NCI-H1048 (cell line): ENCODE measurements at places on chromosomes 7 and 10.

DNA sequence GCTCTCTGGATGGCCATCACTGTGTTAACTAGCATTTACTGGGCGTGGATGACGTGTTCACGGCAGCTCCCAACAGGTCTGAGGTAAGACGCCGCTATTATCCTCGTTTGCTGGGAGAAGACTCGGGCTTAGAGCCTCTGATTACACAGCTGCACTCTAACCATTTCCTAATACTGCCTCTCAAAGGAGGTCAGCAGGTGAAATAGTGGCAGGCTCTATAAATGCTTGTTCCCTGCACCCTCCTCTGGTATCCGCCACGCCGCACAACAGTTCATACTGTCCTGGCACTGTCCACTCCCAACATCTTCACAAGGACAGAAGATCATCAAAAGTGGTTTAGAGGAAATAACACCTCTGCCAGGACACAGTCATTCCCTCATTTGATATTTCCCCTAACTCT, 28.3 kb downstream of the HIPK2 start:
- no peak for DNase-seq

DNA sequence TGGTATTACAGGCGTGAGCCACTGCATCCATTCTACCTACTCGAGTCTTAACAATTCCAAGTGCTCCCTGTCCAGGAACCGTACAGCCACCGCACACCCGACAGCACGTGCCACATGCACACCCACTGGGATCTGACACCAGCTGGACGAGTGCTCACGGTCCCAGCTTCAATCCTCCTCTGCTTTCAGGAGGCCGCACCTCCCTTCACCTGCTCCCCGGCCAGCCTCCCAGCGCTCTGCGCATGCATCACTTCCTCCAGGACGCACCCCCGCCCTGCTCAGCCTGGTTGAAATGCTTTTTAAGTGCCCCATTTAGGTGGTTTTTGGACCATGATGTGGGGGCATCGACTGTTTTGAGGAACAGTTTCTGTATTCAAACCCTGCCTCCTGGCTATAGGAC, 47.3 kb upstream of the TMEM213 start:
- no peak for DNase-seq

DNA sequence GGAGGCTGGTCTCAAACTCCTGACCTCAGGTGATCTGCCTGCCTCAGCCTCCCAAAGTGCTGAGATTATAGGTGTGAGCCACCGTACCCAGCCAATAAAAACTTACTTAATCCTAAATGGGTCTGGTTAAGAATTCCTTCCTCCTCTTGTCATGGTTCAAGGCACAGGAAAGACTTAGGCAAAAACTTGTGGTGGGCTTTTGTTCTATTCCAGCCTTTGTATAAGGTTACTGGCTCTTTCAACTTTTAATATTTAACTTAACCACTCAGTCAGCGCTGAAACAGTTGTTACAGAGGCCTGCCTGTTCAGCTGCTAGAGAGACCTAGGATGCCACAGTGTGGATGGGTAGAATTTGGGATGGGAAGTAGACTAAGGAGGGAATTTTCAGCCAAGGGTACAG, 28.1 kb upstream of the GARS1 start:
- no peak for DNase-seq

DNA sequence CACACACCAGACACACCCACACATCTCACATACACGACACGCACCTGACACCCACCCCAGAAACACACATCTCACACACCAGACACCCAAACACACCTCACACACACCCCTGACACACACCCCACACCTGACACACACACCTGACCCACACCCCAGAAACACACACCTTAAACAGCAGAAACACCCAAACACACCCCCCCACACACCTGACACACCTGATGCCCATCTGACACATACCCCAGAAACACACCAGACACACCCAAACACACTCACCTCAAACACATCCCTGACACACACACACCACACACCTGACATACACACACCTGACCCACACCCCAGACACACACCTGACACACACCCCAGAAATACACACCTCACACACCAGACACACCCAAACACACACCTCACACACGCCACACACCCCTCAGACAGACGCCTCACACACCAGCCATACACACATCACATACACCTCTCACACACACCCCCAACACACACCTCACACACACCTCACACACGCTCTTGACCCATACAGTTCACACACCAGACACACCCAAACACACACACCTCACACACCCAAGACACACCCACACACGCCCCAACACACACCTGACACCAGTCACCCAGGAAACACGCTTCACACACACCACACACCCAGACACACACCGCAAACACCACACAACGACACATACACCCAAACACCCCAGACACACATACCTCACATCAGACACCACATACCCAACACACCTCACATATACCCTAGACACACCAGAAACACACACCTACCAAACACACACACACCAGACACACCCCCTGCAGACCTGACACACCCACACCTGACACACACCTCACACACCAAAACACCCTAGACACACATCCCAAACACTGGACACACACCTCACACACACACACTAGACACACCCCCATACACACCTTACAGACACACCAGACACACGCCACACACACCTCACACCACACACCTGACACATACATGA, 1.7 kb upstream of the CALY start:
- DNase-seq: no peak

DNA sequence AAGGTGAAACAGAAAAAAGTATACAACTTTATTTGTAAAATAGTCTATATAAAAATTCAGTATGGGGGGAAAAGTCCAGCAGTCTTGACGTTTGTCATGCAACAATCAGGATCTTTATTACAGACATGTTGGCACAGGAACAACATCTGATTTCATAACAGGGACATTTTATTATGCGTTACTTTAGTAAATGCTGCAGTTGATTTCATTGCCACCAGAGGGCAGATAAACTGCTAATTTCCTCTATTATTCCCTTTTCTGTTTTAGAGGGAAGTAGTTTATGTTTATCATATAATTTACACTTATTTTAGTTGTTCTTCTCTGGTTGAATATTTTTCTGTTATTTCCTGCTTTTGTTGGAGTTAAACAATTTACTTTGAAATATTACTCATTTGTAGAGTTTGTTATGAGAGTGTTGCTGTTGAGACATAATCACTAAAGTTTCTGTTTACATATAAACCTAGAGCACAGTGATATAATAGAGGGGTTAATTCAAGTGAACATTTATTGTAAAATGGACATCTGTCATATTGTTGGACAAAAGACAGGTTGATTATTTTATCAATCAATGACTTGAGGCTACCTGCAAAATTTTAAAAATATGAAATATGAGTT, 3.3 kb downstream of the PLXDC2 start:
- peak; percentile 18 for DNase-seq

GRCh38 chr10:45811075-45811474, 36.2 kb downstream of the AGAP4 start:
- no peak for DNase-seq

GRCh38 chr10:30117812-30118501, 58.6 kb upstream of the JCAD start:
- DNase-seq: no peak

GRCh38 chr7:148587076-148587475, 3.5 kb upstream of the C7orf33 start:
- DNase-seq: no peak

DNA sequence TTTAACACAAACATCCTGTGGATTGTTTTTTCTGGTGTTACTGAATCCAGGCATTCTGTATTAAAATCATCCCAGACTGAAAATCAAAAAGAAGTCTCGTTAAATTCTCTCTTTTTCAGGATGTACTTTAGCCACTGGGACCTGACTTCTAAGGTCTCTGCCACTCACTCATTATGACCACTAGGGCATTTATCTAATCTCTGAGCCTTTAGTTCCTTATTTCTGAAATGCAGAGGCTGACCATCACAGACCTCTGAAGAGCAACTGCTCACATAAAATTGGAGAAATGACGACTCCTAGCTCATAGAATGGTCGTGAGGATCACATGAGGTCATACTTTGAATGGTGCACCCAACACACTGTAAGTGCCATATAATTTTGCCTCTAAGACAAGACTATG, 63.2 kb downstream of the KCNMA1 start:
- no peak for DNase-seq

DNA sequence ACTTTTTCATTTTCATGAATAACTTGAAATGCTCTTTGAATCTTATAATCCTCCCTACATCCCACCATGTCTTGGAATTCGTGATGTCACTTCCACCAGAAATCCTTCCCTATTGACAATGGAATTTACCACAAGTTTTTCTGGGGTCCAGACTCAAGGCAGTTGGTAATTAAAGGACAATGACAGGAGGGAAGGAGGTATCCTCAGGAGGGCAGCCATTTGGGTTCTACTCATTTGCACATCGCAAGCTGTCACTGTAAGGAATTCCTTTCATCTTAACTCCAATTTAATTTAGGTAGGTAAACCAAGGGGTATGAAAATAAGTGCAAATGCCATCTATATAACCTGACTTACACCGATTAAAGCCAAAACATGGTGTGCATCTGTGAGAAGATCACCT, 21.9 kb downstream of the LRRC17 start:
- DNase-seq: no peak

DNA sequence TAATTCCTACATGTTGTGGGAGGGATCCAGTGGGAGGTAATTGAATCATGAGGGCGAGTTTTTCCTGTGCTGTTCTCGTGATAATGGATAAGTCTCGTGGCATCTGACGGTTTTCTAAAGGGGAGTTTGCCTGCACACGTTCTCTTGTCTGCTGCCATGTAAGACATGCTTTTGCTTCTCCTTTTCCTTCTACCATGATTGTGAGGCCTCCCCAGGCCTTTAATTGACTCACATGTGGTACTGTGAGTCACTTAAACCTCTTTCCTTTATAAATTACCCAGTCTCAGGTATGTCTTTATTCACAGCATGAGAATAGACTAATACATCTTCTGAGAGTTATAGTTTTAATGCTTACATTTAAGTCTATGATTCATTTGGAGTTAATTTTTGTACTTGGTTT, 22.6 kb upstream of the CPN1 start:
- no peak for DNase-seq

DNA sequence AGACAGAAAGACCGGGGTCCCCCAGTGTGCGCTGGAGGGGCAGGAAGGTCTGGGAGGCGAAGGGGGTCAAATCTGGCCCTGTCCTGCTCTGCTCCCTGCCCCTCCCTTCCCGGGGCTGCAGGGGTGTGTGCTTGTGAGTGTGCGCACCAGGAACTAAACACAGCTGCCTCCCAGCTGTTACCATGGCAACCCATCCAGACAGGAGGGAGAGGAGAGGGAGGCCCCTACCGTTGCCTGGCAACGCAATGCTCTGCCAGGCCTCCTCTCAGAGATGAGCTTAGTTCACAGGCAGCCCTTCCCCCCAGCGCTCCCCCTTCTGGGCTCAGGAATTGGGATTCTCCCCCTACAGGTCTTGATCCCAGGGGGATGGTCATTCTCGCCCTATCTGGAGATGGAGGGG, 6.1 kb downstream of the NYAP1 start:
- peak; percentile 72 for DNase-seq

DNA sequence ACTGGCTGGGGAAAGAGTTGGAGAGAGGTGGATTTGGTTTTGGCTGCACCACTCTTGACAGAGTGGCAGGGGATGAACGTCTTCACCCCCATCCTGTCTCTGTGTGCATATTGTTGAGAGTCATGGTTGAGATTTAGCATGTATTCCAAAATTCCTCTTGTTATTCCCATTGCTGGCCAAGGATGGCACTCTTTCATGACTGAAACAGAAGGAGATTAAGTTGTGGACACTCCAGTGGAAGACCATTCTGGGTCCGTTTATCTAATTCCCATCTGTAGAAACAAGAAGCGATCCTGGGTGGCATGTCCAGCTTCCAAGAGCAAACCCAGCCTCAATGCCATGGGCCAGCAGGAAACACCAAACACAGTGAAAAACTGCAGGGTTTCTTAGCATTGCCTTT, 469.0 kb upstream of the IGFBP3 start:
- DNase-seq: no peak

DNA sequence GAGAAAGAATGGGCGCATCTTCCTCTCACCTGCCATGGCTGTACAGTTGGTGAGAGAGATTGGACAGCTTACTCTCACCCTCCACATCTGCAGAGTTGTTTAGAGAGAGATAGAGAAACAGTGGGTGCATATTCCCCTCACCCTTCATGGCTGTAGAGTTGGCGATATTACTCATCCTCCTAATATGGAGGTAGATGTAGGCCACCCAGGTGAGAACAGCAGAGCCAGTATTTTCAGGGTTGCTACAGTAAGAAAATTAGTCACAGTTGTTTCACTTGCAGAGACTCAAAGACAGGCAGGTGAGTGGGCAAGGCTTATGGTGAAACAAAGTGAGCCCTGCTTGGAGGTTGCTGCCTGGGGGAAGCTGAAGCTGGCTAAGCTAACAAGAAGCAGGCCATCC, 65.0 kb upstream of the PFKP start:
- DNase-seq: no peak

GRCh38 chr7:44981035-44981706, 2.4 kb upstream of the MYO1G start:
- DNase-seq: no peak

DNA sequence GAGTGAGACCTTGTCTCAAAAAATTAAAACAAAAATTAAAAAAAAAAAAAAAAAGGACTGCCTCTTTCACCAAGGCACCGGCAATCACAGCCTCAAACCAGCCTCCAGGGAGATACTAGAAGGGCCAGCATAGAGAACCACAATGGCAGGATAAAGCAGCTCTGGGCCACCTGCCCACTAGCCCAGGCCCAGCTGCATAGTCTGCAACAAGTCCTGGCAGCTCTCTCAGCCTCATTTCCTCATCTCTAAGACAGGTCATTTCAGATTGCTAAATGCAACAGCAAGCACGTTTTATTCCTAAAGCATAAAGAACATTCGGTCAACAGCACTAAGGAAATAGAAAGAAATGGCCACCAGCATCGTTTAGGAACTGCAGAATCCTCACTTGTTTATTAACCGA, 28.8 kb downstream of the XPNPEP1 start:
- DNase-seq: no peak

- no peak for DNase-seq
Measured at GRCh38 chr10:104329735-104330134, 8.5 kb downstream of the ITPRIP start.

GRCh38 chr7:46784732-46785131, 797.2 kb downstream of the TNS3 start:
- DNase-seq: no peak

DNA sequence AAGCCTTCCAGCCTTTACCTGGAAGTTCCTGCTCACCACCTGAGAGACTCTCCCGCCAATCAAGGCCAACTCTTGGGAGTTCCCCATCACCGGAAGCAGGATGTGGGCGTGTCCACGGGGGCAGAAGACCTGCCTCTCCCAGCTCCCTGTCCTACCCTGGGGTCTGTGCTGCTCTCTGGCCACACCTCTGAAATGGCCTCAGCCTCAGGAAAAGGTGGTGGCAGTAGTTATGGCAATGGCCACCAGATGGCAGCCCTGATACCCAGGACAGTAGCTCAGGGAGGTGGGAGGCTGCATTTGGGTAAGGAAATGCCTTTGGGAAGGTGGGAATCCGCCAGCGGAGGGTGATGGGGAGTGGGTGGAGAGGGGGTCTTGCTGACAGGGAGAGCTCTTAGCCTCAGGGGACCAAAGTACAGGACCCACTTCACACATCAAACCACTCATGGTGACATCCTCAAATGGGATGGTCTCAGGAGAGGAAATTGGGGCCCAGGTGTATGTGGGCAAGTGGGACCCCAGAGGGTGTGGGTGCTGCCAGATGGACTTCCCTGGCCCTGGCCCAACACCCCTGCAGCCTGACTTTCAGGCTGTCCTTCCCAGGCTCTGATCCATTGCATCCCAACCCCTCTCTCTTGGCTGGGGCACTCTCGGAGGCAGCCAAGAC, 33.9 kb downstream of the KAZALD1 start:
- peak; percentile 62 for DNase-seq
